ENCODE measurements at places on chromosomes 5 and 9.

GRCh38 chr5:113294311-113295110, 140.3 kb downstream of the TSSK1B start:
- peak; percentile 79 for DNase-seq

DNA sequence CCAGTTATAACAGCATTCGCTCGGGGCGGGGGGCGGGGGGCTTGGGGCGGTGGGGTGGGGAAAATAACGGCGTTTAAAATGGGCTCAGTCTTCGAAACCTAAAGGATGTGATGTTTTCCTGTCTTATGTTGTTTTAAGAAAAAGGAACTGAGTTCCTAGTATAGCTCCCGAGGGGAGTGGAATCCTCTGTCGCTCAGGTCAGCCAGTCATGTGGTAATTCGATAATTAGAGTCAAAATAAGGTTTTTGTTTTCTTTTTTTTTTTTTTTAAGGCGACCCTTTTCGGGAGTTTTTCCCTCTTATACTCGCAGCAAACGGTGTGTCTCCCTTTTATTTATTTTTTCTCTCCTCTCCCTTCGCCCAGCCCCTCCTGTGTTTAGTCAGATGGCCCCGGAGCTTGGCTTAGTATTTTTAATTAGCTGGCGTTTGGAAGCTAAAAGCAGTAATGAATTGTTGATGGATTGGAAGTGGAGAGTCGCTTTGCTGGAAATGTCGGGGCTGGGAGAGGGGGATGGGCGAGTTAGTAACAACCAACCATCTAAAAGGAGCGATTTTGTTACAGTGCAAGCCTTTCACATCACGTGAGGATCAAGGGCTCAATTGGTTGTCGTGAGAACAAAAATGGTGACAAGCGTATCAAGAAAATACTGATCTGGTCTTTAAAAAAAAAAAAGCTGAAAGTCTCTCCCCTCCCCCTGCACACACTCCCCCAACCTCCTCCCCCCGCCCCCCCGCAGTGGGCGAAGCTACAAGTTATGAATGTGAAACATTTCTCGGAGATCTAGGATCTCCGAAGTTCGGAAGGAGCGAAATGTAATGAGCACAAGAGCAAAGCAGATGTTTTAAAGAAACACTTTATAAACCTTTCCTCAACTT, 714 bp upstream of the ZNF608 start:
- DNase-seq = no peak

GRCh38 chr5:95537501-95537900, 17.3 kb downstream of the SKIC3 start:
- DNase-seq = no peak

DNA sequence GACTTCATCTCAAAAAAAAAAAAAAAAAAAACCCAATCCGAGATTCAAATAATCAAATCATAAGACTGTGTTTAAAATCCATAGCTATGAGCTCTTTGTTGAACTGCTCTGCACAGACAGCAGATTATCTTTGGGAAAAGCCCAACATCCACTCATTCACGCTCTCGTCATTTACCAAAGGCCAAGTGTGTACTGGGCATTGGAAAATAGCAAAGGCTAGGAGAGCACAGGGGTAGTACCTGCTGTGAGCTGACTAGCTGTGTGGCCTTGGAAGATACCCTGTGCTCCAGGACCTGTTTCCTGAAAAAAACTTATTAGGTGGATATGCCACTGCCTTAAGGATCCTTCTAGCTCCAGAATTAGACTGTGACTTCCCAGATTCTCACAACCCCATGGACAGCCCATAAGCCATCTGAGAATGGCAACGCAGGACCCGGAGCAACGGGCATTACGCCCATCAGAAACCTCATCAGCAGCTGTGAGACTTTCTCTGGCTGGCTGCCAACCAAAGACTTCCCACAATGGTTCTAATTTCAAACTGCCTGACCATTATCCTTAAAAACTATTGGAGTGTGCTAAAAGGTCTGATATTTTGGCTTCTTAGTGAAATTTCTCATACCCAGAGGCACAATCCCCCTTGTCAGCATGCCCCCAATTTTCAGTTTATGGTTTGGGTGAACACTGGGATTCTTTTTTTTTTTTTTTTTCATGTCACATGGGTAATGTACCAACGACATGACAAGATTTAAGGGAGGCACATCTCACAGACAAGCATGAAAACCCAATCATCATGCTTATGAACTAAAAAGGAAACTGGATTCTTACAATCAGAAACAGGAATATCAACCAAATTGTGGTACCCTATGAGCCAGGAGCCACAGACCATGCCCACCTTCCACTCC, 16.8 kb downstream of the SERINC5 start:
- no peak for DNase-seq

GRCh38 chr5:53071738-53072137, 37.8 kb downstream of the MOCS2 start:
- no peak for DNase-seq

- no peak for DNase-seq
Observed at GRCh38 chr9:98944057-98944733, 488 bp downstream of the COL15A1 start.

GRCh38 chr5:181212934-181213333, 7.9 kb upstream of the TRIM7 start:
- no peak for DNase-seq

DNA sequence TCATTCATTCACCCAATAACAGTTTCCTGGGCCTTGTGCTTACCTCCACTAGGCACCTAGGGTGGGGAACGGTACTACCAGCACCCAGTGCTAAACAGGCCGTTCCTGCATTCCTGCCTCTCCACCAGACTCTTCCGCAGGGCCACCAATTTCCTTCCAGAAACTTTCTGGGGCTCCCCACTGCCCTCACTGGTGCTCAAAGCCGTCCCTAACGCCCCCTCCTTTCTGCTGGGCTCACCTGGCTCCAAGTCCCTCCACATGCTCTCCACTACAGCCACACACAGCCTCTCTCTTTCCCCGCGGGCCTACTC, 1.4 kb downstream of the PHF19 start:
- DNase-seq = no peak

DNA sequence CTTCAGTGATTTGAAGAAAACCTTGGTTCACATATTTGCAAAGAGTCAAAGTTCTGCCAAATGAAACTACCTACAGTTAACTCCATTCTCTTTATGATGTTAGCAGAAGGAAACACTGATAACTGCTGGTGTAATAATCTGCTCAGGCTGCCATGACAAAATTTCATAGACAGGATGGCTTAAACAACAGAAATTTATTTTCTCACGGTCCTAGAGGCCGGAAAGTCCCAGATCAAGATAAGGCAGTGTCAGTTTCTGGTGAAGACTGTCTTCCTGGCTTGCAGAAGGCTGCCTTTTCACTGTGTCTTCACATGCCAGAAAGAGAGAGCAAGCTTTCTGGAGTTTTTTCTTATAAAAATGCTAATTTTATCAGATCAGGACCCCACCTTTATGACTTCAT, 102.4 kb upstream of the PARP8 start:
- no peak for DNase-seq

GRCh38 chr5:158212917-158213316, 354.0 kb upstream of the CLINT1 start:
- DNase-seq = peak; percentile 21

DNA sequence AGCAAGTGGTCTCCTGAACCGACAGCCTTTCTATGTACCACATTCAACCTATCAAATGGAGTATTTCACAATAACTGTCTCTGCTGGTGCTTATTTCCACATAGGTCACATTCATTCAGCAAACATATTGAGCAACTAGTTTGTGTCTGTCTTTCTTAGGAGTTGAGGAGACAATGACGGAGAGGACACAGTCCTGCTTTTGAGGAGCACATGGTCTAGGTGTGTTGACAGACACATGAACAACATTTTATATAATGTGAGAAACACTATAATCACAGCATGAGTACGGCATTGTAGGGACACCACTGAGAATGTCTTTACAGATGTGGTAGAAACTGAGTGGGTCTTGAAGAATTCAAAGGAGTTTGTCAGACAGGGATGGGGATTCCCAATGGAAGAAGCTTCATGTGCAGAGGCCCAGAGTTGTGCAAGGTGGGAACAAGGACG, 28.5 kb downstream of the NFIL3 start:
- no peak for DNase-seq

- no peak for DNase-seq
Observed at GRCh38 chr5:132764671-132765238, 12.3 kb downstream of the SEPTIN8 start.

DNA sequence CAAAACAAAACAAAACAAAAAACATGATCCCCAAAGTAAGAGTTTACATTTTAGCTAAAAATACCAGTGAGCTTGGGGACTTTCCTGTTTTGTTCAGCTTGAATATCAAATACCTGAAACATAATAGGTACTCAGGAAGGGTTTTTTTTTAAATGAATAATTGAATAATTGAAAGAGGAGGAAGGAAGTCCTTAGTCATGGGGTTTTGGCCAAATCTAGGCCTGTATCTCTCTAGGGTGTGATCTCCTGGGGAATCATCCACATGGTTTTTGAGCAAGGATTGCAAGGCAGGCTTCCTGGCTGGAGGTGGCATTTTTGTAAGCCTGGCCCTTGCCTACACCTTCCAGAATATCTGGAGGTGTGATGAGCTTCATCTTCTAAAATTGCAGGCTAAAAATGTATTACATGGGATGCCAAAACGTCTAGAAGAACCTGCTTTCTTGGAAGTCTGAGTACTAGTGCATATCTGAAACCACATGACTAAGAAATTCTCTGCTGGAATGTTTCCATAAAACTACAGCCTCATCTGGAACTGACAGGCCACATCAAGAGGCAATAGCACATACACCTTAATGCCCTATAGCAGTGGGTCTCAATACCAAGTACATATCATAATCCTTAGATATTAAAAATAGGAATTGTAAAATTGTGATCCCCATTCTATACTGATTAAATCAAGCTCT, 10.4 kb downstream of the C9 start:
- DNase-seq = no peak

- no peak for DNase-seq
Observed at GRCh38 chr9:33372900-33373299, 29.5 kb downstream of the AQP7 start.

DNA sequence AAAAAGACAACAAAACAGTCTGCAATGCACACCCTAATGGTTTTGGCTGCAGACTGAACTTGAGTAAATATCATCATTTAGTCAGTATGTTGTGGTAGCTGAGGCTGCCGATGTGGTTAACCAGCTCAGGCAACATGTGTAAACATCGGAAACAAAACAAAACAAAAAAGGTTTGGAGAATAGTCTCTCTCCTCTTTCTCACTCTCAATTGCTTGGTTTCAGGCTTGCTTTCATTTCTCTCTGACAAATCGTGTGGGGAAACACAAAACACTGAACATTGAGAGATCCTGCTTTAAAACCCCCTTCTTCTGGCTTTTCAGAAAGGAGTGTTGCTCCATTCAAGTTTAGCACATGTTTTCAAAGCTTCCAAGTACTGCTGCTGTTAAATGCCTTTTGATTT, 453.3 kb downstream of the BNC2 start:
- DNase-seq = no peak

GRCh38 chr9:135252980-135253304, 165.5 kb downstream of the OLFM1 start:
- no peak for DNase-seq

DNA sequence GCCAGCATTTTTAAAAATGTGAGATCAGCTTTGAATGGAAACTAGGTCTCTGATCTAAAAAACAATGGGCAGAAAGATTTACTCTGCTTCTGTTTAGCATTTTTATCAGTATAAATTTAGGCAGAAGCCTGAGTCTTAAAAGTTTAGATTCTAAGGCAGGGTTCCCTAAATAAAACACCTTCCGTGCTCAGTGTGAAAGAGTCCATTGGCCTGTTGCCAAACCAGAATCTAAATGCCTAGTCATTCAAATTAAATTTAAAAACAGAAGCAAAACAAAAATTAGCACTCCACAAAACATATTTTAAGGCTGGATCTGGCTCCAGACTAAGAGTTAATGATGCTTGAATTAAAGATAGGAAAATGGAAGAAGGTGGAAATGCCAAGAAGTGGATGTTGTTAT, 4.5 kb downstream of the TYRP1 start:
- DNase-seq = no peak

- no peak for DNase-seq
Observed at GRCh38 chr9:99044827-99045226, 60.1 kb upstream of the TGFBR1 start.

GRCh38 chr5:171432076-171432475, 12.6 kb downstream of the FGF18 start:
- no peak for DNase-seq

GRCh38 chr9:115098226-115098965, 19.6 kb downstream of the TNC start:
- DNase-seq = no peak

GRCh38 chr5:43839218-43839617, 236.2 kb downstream of the NNT start:
- DNase-seq = no peak

GRCh38 chr9:137784046-137784445, 93.5 kb upstream of the CACNA1B start:
- DNase-seq = no peak

DNA sequence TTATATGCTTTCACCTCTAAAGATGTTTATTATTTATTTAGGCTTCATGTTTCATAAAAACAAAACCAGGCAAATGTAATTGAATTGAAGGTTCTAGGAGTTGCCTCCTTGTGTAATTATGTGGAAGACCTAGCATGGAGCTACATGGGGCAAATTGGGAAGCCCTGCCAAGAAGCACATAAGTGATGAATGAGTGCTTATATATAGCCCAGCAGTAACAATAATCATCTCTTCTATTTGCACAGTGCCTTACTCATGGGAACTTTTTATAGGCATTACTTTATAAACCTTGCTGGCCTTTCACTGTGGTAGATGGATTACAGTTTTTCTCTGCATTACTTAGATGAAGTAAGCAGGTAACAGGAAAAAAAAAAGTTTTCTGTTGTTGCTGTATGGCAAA, 40.0 kb upstream of the GRAMD2B start:
- no peak for DNase-seq

- DNase-seq = no peak
Observed at GRCh38 chr5:145350513-145350912, 484.6 kb downstream of the PRELID2 start.

GRCh38 chr5:93790401-93790800, 49.0 kb upstream of the POU5F2 start:
- DNase-seq = no peak

DNA sequence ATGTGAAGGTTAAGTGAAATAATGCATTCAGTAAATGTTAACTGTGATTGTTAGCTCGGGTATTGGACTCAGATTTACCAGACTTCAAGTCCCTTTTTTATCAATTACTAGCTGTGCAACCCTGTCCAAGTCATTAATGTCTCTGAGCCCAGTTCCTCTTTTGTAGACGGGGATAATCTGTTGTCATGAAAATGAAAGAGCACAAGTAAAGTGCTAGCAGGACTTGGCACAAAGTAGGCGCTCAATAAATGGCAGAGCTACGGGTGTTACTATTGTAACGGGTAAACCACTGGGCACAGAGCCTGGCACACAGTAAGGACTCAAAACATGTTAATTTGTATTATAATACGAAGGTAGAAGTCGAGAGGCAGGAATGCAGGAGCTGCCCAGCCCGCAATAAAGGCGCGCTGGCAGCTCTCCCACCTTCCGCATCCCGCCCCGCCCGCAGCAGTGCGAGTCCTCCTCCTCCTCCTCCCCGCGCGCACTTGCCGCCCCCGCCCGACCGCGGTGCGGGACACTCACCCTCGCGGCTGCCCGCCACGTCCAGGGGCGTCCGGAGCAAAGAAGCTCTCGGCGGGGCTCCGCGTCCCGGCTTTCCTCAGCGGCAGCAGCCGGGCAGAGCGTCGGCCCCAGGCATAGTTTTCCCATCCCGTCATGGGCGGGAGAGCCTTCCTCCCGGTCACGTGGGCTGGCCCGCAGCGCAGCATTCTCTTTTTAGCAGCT, at the start of gene C1QTNF2:
Gene C1QTNF2 (minus strand): TSS at position 637 of the 723 bp plus-strand sequence. CDS start 15,615 bp downstream, outside the sequence.
- peak; percentile 51 for DNase-seq

Data from HuH-7 (cell line).